Hematopoietic multipotent progenitor cell treated with erythropoietin and hydrocortisone succinate and interleukin-3 and kit ligand, for 15 days (in vitro differentiated cells): ENCODE measurements at places on chromosomes 11 and 22.

- no peak for DNase-seq
These were observed 4.9 kb downstream of the MS4A15 start for GRCh38 chr11:60761436-60762190.

DNA sequence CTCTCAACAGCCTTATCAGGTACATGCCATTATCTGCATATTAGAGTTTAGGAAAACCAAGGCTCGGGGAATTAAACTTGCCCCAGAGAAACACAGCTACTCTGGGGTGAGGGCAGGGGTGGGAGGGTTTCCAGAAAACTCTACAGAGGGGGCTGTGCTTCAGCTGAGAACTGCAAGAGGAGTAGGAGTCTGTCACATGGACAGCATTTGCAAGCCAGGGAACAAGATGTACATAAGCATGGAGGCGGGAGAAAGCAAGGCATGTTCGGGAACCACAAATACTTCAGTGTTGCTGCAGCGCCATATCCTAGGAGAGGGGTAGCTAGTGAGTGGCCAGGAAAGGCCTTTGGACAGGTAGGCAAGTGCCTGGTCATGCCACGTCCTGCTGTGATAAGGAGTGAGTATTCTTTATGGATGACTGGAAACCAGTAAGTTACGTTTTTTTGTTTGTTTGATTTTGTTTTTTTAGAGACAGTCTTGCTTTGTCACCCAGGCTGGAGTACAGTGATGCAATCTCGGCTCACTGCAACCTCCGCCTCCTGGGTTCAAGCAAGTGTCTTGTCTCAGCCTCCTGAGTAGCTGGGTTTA lies 57.2 kb downstream of the GRAMD1B start:
- DNase-seq, result no peak

DNA sequence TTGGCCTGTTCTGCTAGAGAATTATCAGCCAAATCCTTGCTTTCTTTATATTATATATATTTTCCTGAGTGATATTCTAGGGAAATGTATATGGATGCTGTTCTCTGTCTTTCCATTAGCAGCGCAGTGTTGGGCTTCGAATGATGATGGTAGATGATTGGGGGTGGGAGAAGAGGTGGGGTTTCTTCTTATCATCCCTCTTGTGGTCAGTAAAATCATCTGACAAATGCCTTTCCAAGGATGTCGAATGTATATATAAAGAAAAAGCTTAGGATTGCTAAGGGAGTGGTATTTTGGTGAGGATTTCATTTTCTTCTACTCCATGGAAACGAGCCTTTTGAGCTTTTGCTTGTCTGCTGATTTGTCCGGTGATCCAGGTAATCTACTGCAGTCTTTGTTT lies 48.9 kb downstream of the ARHGEF12 start:
- no peak for DNase-seq

DNA sequence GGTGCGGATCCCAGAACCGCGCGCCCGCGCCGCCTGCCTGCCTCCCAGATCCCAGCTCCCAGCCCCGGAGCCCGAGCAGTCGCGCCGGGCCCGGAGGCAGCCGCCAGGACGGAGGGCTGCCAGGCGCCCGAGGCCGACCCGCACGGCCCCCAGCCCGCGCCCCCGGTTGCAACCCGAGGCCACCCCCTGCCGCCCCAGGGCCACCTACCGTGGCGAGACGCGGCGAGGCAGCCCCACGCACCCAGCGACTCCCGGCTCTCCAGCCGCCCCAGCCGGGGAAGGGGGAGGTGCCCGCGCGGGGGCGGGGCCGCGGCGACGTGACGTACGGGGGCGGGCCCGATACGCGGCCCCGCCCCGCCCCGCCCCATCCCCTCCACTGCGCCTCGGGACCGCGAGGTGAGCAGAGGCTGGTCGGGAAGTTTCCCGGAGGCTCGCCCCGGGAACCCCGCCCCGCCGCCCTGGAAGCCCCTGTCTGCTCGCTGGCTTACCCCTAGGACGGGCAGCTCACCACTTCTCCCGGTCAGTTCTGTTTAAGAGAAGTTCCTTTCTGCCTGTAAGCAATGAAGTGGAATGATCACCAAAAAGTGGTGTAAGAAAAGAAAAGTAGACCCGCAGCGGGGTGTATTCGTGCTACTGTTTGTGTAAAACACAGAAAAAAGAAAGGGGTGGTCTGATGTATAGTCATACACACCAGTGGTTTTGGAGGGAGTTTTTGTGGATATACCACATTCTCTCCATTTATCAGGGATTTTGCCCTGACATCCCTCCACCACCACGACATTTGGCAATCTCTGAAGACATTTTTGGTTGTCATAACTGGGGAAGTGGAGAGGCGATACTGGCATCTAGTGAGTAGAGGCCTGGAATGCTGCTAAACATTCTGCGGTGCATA lies at the start of gene TPST2:
Gene TPST2, minus strand, starts transcription at position 288 of the 892 bp plus-strand sequence. CDS start 48,502 bp downstream, outside the sequence.
- peak; percentile 84 for DNase-seq

GRCh38 chr11:79594834-79595233 lies 154.0 kb upstream of the TENM4 start:
- DNase-seq, result no peak

DNA sequence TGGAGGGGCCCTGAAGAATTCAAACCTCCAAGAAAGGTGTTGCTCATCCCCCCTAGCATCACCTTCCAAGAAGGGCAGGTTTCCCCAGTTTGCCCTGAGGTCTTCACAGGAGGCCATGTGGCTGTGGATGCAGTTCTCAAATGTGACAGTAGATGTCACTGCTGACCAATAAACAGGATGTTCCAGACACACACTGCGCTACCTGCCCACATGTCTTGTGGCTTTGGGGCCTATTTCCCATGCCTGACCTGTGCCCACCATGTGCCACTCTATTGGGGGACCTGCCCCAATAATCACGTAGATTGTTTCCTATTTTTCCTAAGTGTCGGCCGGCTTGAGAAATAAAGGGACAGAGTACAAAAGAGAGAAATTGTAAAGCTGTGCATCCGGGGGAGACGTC lies 4.5 kb downstream of the GSTT2 start:
- peak; percentile 81 for DNase-seq

DNA sequence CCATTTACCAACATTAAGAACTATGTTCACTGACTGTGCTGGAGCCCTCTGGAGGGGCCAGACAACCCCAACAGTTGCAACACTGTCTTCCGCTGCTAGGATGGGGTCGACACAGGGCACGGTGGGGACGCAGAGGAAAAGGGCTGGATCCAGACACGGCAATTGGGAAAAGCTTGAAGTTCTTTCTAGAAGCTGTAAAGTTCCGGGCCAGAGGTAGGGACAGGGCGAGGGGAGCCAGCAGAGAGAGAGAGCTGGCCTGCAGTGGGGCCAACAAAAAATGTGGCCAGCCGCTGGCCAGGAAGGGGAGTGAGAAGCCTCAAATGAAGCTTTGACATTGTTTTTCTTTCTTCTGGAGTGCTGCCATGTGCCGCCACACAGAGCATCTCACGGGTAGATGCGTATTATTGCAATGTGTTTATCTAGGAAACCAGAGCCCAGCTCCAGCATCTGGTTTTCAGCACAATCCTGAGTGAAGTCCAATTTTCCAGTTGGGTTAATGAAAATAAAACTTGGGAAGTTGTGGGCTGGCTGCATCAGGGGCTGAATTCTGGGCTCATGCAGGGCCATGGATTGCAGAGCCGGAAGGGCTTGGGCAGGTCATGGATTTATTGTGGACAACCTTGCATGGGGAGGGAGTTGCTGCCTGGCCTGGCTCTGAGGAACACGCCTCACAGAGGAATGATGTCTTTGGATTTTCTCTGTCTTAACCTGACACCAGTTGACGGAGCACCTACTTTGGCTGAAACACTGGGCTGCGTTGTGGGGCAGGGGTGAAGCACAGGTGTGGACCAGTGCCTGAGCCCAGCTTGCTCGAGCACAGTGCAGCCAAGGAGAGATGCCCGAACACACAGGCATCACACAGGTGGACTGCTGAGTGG lies 67.6 kb upstream of the AMPD3 start:
- DNase-seq, result no peak

DNA sequence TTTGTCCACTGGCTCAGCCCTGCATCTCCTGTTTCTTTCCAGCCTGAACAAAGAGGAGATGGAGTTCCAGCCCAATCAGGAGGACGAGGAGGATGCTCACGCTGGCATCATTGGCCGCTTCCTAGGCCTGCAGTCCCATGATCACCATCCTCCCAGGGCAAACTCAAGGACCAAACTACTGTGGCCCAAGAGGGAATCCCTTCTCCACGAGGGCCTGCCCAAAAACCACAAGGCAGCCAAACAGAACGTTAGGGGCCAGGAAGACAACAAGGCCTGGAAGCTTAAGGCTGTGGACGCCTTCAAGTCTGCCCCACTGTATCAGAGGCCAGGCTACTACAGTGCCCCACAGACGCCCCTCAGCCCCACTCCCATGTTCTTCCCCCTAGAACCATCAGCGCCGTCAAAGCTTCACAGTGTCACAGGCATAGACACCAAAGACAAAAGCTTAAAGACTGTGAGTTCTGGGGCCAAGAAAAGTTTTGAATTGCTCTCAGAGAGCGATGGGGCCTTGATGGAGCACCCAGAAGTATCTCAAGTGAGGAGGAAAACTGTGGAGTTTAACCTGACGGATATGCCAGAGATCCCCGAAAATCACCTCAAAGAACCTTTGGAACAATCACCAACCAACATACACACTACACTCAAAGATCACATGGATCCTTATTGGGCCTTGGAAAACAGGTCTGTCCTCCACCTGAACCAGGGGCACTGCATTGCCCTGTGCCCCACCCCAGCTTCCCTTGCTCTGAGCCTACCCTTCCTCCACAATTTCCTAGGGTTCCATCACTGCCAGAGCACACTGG lies 5.0 kb downstream of the FTH1 start:
- DNase-seq, result peak; percentile 27

DNA sequence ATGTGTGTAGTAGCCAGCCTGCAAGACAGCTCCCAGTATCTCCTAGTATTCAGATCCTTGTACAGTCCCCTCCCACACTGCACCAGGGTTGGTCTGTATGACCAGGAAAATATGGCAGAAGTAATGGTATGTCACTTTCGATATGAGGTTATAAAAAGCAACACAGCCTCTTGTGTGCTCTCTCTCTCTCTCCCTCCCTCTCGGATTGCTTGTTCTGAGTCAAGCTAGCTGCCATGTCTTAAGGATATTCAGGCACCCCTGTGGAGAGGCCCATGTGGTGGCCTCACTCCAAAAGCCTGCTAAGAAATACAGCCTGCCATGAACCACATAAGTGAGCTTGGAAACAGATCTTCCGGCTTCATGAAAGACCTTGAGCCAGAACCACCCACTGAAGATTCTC lies 25.4 kb downstream of the FXYD6 start:
- no peak for DNase-seq

- no peak for DNase-seq
These were observed 107.0 kb downstream of the OSBP2 start for GRCh38 chr22:30801695-30802094.

DNA sequence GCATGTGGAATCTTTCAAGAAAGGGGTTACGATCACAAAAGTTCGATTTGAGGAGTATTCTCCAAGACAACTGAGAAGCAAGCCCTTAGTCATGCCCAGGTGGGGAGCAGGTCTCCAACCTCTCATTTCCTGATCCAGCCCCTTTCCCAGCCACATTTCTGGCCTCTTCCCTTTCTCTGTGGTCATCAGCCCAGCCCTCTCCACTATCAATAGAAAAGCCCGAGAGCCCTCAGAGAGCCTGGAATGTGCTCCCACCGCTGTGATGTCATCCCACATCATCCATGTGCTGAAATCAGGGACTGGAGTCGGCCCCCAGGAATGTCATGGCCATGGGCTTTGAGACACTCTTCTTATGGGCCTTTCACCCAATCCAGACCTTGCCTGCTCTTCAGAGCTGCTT lies 62.6 kb downstream of the KCNJ1 start:
- no peak for DNase-seq

- DNase-seq, result peak; percentile 39
These were observed 36.3 kb upstream of the SOX6 start for GRCh38 chr11:16392616-16393015.

DNA sequence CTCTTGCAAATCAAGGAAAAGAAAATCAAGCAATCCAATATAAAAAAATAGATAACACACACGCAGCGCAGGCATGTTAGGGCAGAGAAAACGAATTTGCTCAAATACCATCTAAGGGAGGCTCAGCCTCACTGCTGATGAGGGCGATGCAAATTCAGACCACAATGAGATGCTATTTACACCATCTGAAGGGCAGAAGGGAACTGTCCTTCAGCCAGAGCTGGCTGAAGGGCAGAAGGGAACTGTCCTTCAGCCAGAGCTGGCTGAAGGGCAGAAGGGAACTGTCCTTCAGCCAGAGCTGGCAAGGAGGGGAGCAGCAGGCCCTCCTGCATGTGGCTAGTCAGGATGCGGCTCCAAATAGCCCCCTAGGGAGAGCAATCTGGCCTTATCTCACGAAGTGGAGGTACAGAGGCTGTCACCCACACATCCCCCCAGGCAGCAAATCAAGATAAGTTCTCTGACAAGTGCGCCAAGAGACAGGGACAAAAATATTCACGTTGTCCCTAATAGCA lies 7.6 kb upstream of the SLC39A13 start:
- DNase-seq, result no peak

- no peak for DNase-seq
These were observed 200.9 kb downstream of the AASDHPPT start for GRCh38 chr11:106278391-106278790.

DNA sequence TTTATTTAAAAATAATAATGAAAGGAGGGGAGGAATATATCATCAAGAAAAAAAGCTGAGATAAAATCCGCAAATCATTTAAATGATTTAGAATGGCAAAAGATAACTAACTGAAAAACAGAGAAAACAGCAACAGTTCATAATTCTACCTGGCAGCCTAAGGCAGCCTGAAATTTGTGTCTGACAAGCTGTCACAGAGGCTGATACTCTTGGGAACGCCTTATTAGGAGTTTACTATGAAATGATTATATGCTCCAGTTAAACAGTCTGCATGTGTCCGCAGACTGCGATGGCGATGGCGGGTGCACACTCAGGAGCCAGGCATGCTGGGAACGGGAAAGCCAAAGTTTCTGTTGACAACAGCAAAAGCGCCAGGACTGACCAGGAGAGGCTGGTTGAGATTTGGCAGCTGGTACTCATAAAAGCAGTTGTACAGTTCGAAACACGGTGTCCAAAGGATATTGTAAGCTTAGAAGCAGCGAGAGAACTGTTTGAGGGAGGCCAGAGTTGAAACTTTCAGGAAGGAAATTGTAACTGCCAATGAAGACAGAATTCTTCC lies 172.9 kb upstream of the MPPED2 start:
- DNase-seq, result no peak

- DNase-seq, result no peak
These were observed 1.5 kb upstream of the ATP5MGL start for GRCh38 chr22:42641801-42642413.

- DNase-seq, result no peak
These were observed 1.0 kb downstream of the PAX6 start for GRCh38 chr11:31809857-31810778.

- DNase-seq, result peak; percentile 33
These were observed 44.6 kb downstream of the RDX start for GRCh38 chr11:110251836-110252235.

- no peak for DNase-seq
These were observed 3.7 kb downstream of the SLC15A3 start for GRCh38 chr11:60948250-60948649.

GRCh38 chr11:123093739-123094138 lies 31.8 kb upstream of the HSPA8 start:
- no peak for DNase-seq

GRCh38 chr11:23280088-23280487 lies 419.8 kb upstream of the CCDC179 start:
- DNase-seq, result no peak

- no peak for DNase-seq
These were observed 4.9 kb upstream of the RAB38 start for GRCh38 chr11:88179971-88180629.

- no peak for DNase-seq
These were observed 202.8 kb downstream of the ADAMTS15 start for GRCh38 chr11:130651066-130651855.

GRCh38 chr11:36885154-36885553 lies 287.1 kb upstream of the RAG2 start:
- DNase-seq, result no peak

GRCh38 chr11:12005476-12005875 lies 3.0 kb downstream of the DKK3 start:
- no peak for DNase-seq
